Heart left ventricle (tissue), 16 donors: ENCODE measurements at places on chromosomes 7 and 10. TPM values are rescaled to one million over a fixed set of nuclear protein-coding genes. Genes with fewer than 3 reads are reported as not detected.

- DNase-seq = no peak
- no peaks in the 10 kb centered on the region for H3K4me1 ChIP-seq
- H3K27ac ChIP-seq = no peak overlapping the region
- H3K4me3 ChIP-seq = no peak overlapping the region
- H3K27me3 ChIP-seq = no peaks in the 10 kb centered on the region
- H3K36me3 ChIP-seq = no peaks in the 10 kb centered on the region
Measured at GRCh38 chr7:154424350-154424749, 372.2 kb downstream of the DPP6 start.

DNA sequence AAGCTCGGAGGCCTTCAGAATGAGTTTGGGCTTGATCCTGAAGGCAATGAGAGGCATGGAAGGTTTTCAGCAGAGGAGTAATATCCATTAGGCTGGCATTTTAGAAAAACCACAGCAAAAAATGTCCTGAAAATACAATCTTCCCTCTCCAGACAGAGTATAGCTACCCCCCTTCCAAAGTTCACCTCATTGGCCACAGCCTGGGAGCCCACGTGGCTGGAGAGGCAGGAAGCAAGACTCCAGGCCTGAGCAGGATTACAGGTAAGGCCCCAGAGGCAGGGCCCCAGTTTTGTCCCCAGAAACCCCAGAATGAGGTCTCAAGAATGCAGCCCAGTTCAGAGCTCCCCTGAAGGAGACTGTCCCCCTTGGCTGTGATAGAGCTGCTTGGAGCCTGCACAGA is 5.3 kb downstream of the PNLIPRP1 start:
- no peaks in the 10 kb centered on the region for H3K36me3 ChIP-seq
- no peak overlapping the region for H3K27ac ChIP-seq
- no peak overlapping the region for H3K4me3 ChIP-seq

DNA sequence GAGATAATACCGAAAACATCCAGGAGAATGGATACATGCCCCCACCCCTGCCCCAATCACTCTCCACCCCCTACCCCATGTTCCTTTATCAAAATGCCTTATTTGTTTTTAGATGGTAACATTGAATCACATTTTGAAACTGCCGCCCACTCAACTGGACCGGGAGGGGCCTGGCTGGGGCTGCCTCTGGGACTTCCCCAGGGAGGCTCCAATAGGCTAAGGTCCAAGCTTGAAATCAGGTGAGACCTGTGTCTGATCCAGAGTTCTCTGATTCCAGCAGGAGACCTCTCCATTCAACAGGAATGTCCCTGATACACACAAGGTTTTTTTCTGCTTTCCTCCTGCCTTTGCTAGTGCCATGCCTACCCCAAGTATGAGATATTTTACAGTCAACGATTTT is 43.8 kb upstream of the ACSL5 start:
- no peaks in the 10 kb centered on the region for H3K36me3 ChIP-seq
- H3K27me3 ChIP-seq = no peaks in the 10 kb centered on the region
- DNase-seq = no peak
- H3K4me3 ChIP-seq = no peak overlapping the region
- H3K4me1 ChIP-seq = no peaks in the 10 kb centered on the region
- H3K27ac ChIP-seq = no peak overlapping the region

- H3K27me3 ChIP-seq = no peaks in the 10 kb centered on the region
- DNase-seq = peak; percentile 29
- H3K27ac ChIP-seq = peak overlapping the region; percentile 85
- peaks cover 3% of the 10 kb centered on the region for H3K4me1 ChIP-seq
- H3K36me3 ChIP-seq = no peaks in the 10 kb centered on the region
Measured at GRCh38 chr7:50356212-50356944, 51.9 kb downstream of the IKZF1 start.

GRCh38 chr7:140403878-140404564 is at the start of gene RAB19:
TSS of gene RAB19 (plus strand) at chr7:140404058. CDS start at chr7:140407647, 3,589 bp downstream.
- peaks cover 39% of the 10 kb centered on the region for H3K27me3 ChIP-seq
- H3K36me3 ChIP-seq = no peaks in the 10 kb centered on the region
- H3K4me1 ChIP-seq = no peaks in the 10 kb centered on the region
- no peak for DNase-seq

- no peaks in the 10 kb centered on the region for H3K4me1 ChIP-seq
- H3K4me3 ChIP-seq = no peak overlapping the region
- no peak overlapping the region for H3K27ac ChIP-seq
- no peaks in the 10 kb centered on the region for H3K36me3 ChIP-seq
Measured at GRCh38 chr7:7504910-7505704, 30.6 kb downstream of the COL28A1 start.

DNA sequence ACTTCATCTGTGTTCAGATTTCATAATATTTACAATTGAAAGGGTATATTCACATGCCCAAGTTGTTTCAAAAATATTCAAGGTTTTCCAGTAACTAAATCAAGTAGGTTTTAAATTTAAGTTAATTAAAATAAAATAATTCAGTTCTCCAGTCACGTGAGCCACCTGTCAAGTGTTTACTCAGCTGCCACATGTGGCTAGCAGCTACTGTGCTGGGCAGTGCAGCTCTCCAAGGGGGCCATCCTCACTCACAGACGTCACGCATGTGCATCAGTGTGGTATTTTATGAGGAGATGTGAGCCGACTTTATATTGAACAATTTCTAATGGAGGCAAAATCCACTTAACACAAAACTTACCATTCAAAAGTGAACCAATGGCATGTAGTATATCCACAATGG is 69.7 kb upstream of the CAMK2B start:
- H3K4me3 ChIP-seq = no peak overlapping the region
- no peaks in the 10 kb centered on the region for H3K27me3 ChIP-seq
- H3K4me1 ChIP-seq = peaks cover 29% of the 10 kb centered on the region
- no peak for DNase-seq
- no peak overlapping the region for H3K27ac ChIP-seq

- no peaks in the 10 kb centered on the region for H3K4me1 ChIP-seq
- H3K27ac ChIP-seq = no peak overlapping the region
- no peak overlapping the region for H3K4me3 ChIP-seq
- no peaks in the 10 kb centered on the region for H3K27me3 ChIP-seq
Measured at GRCh38 chr10:114257498-114257897, 18.4 kb downstream of the VWA2 start.

TMEM196 gene
- total RNA-seq = not detected

SFTPA2 gene
- not detected for total RNA-seq

NXPH1 gene
- not detected for total RNA-seq

RBP3 gene
- not detected for total RNA-seq

RTKN2 gene
- 0.14 TPM for total RNA-seq

ADARB2 gene
- not detected for total RNA-seq

RET gene
- total RNA-seq = 1.1 TPM

LDB3 gene
- 1,657 TPM for total RNA-seq

MNX1 gene
- not detected for total RNA-seq

CALN1 gene
- total RNA-seq = not detected
